ENCODE measurements at places on chromosomes 5 and 9. TPM values are rescaled to one million over a fixed set of nuclear protein-coding genes. Genes with fewer than 3 reads are reported as not detected.
A peak's percentile ranks its signal among the peaks of the same experiment; 100 is the strongest.

- DNase-seq: no peak
Observed at GRCh38 chr5:143471666-143472464, 68.4 kb upstream of the NR3C1 start.

GRCh38 chr5:151270599-151270998 lies 17.6 kb downstream of the GM2A start:
- DNase-seq: no peak

GRCh38 chr9:36074870-36075532 lies 38.3 kb downstream of the RECK start:
- no peak for DNase-seq

RAB3C gene
- total RNA-seq: not detected

- no peak for DNase-seq
Observed at GRCh38 chr9:83927591-83927990, 6.4 kb upstream of the KIF27 start.

AFAP1L1 gene
- 0.33 TPM for total RNA-seq

DNA sequence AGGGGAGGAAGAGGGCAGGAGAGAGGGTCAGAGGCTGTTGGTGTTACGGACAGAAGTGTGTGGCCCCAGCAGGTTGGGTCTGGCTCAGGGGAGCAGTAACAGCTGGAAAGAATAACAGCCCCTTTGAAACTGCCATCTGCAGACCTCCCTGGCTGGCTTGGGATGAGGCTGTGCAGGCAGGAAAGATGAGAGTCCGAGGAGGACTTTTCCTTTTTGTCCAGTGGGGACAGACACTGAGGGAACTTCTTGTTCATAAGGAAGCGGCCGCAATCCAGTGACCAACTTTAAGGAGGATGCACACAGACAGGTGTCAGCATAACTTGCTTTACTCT lies 14.8 kb upstream of the PLEKHG4B start:
- DNase-seq: no peak

FAM81B gene
- total RNA-seq: not detected

IRGM gene
- total RNA-seq: 2.2 TPM

- peak; percentile 55 for DNase-seq
Observed at GRCh38 chr9:113665756-113666155, 202.2 kb downstream of the RGS3 start.

GPR151 gene
- not detected for total RNA-seq

DNA sequence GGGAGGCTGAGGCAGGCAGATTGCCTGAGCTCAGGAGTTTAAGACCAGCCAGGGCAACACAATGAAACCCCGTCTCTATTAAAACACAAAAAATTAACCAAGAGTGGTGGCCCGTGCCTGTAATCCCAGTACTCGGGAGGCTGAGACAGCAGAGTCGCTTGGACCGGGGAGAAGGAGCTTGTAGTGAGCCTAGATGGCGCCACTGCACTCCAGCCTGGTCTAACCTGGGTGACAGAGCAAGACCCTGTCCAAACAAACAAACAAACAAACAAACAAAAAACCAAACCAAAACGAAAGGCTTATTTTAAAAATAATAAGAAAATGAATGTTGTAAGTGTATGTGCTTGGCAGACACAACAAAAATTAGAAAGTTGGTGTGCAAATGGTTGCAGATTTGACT lies 536.3 kb upstream of the PTPRD start:
- DNase-seq: no peak

BRINP1 gene
- not detected for total RNA-seq

- no peak for DNase-seq
Observed at GRCh38 chr5:58793888-58794657, 211.2 kb downstream of the RAB3C start.

EMB gene
- 70.5 TPM for total RNA-seq

SPINK14 gene
- not detected for total RNA-seq

GRCh38 chr5:112070022-112070421 lies 313.0 kb upstream of the NREP start:
- DNase-seq: no peak

ENTPD8 gene
- not detected for total RNA-seq

HSD17B3 gene
- not detected for total RNA-seq

LHX3 gene
- total RNA-seq: not detected

- no peak for DNase-seq
Observed at GRCh38 chr9:127036437-127036836, 86.0 kb downstream of the ANGPTL2 start.

DNA sequence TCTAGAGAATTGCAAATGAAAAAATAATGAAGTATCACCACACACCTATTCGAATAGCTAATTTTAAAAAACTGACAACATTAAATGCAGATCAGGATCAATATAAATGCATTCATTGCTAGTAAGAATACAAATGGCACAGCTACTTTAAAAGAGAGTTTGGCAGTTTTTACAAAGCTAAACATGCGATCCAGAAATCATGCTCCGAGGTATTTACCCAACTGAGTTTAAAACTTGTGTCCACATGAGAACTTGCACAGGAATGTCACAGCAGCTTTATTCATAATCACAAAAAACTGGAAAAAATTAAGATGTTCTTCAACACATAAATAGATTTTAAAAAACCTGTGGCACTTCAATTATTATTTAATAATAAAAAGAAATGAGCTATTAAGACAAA lies 345.5 kb upstream of the TRPC7 start:
- no peak for DNase-seq

DNA sequence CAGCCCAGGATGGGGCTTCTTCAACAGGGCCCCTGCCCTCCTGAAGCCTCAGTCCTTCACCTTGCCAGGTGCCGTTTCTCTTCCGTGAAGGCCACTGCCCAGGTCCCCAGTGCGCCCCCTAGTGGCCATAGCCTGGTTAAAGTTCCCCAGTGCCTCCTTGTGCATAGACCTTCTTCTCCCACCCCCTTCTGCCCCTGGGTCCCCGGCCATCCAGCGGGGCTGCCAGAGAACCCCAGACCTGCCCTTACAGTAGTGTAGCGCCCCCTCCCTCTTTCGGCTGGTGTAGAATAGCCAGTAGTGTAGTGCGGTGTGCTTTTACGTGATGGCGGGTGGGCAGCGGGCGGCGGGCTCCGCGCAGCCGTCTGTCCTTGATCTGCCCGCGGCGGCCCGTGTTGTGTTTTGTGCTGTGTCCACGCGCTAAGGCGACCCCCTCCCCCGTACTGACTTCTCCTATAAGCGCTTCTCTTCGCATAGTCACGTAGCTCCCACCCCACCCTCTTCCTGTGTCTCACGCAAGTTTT lies 23.6 kb downstream of the PCDHGC5 start:
- DNase-seq: peak; percentile 86

C9orf153 gene
- total RNA-seq: not detected

WNT8A gene
- total RNA-seq: not detected

RNF183 gene
- total RNA-seq: not detected

- DNase-seq: no peak
Observed at GRCh38 chr5:665541-665955, 27.6 kb downstream of the TPPP start.

TLX3 gene
- not detected for total RNA-seq

FAM200C gene
- total RNA-seq: 1.00 TPM

DNA sequence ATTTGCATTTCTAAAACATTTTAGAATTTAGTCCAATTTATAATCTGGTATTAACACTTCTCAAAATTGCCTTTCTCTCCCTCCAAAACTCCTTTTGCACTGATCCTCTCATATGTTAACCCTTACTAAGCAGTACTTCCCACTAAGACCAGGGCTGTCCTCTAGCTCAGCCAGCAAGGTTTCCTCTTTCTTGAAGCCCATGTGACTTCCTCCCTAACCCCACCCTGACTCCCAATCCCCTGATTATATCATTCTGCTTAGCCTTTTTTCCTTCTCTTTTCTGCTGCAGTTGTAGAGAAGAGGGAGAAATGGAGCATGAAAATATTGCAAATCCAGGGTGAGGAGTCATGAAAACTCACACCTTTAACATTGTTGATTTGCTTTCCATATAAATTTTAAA lies 241.7 kb downstream of the MCTP1 start:
- DNase-seq: no peak

ALDH1A1 gene
- total RNA-seq: not detected

- no peak for DNase-seq
Observed at GRCh38 chr5:136174021-136174659, 18.8 kb downstream of the SMIM32 start.

- DNase-seq: no peak
Observed at GRCh38 chr9:129708793-129709192, 43.3 kb downstream of the PRRX2 start.

GRCh38 chr9:122996586-122996985 lies 36.9 kb upstream of the GPR21 start:
- no peak for DNase-seq

ARID3C gene
- total RNA-seq: not detected

MYMK gene
- not detected for total RNA-seq

DNA sequence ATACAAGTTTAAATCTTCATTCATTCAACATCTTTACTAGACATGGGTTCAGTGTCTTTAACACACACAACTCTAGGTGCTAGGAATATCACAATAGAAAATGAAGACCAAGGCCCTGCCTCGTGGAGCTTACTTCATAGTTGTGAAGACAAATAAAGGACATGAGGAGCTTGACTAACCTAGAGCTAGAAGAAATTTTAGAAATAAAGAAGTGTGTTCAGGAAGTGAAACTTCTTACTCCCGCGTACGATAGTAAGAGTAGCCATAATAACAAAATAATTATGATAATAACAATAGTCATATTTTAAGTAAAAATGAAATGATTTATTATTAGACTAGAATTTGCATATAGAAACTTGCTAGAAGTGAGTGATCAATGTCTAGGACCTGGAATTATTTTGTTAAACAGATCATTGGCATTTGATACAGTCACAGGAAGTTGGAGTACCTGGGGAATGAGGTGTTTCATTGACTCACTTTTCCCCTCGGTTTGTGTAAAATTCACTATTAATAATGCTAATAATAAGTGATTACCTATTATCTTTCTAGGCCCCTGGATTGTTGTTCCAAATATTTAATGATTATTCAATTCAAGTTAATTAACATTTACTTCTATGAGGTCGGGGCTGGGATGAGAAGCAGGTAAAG lies 331.3 kb downstream of the NSG2 start:
- DNase-seq: no peak

PCDHA13 gene
- total RNA-seq: not detected

DNA sequence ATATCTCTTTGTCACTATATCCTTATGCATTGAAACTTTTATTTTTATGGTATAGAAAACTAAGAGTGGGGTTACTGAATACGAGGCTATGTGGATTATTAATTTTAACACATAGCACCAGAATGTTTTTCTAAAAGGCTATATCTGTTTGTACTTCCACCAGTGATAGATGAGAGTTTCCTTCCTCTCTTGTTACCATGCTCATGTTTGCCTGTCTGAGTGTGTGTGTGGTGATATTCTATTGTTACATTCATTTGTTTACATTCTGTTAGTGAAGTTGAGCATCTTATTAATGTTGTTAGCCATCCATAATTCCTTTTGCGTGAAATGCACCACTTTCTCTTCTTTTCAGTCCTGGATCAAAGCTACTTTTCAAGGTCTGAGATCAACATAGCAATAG lies 54.1 kb upstream of the ALDH1A1 start:
- DNase-seq: no peak

CCDC183 gene
- 0.38 TPM for total RNA-seq

DNA sequence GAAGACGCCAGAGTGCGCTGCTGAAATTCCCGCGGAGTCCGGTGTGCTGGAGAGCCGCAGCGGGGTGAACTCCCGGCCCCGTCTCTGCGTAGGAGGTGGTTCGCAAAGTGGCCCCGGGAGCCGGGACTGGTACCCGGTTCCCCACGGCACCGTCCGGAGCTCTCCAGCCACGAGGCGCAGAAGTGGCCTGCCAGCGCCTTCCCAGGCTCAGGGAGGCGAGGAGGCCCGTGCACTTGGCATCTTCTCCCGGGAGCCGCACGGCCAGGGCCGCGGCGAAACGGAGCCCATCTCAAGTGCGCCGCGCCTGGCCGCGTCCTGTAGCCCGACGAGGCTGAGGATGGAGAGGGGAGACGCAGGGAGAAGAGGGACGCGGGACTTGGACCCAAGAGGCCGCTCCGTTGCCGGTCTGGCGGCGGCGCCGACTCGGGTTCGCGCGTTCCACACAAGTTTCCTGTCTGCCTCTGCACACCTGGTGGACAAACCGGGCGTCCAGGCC lies 1.1 kb upstream of the IRX1 start:
- DNase-seq: no peak

- DNase-seq: no peak
Observed at GRCh38 chr9:84264307-84265029, 76.1 kb downstream of the SLC28A3 start.

DNA sequence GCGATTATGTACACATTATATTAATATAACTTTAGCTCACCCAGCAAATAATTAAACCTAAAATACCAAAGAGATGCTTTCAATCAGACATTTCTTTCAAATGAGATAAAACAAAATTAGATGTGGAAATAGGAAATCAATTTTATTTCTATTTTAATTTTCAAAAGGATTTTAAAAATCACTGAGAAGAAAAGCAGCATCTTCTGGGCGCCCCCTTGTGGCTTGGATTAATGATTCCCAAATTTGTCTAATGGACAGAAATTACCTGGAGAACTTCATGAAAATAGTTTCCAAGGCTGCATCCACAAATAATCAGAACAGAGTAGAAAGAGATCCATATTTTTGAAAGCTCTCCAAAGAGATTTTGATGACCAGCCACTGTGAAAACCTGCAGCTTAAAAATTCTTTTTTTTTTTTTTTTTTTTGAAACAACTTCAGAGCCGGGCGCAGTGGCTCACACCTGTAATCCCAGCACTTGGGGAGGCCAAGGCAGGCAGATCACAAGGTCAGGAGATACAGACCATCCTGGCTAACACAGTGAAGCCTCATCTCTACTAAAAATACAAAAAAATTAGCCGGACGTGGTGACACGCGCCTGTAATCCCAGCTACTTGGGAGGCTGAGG lies 50.9 kb upstream of the CEMIP2 start:
- no peak for DNase-seq

FBN2 gene
- not detected for total RNA-seq

- no peak for DNase-seq
Observed at GRCh38 chr5:135582099-135582781, 3.4 kb upstream of the CXCL14 start.

DNA sequence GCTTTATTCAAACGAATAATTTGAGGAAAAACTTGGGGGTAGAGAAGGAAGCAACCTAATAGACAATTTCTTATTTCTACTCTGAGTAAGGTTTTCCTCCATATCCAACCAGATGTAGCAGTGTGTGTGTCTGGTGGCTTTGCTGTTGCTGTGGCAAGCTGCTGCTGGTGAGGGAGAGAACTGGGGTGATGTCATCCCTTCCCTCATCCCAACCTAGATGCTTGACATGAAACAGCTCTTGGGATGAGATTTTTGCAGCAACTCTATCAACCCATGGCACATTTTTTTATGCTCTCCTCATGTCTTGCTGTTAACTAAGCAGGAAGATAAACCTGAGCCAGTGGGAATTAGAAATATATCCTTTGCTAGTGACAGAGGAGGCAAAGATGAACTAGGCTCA lies 135.8 kb downstream of the PCSK1 start:
- no peak for DNase-seq

OR1Q1 gene
- not detected for total RNA-seq

DNA sequence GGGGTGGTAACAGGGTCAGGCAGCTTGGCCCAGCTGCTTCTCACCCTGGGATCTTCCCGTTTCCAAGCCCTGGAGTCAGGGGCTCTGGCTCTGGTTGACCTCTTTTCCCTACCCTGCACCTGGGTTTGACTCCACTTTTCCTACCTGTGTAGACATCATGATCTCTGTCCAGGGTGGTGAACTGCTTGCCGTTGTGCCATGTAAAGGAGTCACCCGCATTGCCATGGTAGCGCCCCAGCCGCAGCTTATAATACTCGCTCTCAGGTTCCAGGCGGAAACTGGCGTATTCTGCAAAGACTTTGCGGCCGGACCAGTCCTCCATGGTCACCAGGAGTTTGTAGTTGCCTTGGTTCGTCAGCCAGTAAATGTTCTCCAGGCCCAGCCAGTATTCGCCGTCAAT lies 30.9 kb downstream of the ANGPTL2 start:
- no peak for DNase-seq

GRCh38 chr9:110532908-110533665 lies 46.5 kb downstream of the SVEP1 start:
- no peak for DNase-seq

Measured in natural killer cell treated with Interleukin-12 subunit alpha and Interleukin-12 subunit beta and Interleukin-15 and Interleukin-18, amount 100 ng/mL, for 72 hours (primary cell).